ENCODE measurements at places on chromosomes 6 and 20.
A peak's percentile ranks its signal among the peaks of the same experiment; 100 is the strongest.

- no peak for DNase-seq
Measured at GRCh38 chr6:21842875-21843645, 249.5 kb downstream of the SOX4 start.

- peak; percentile 33 for DNase-seq
Measured at GRCh38 chr20:50048420-50049166, 64.4 kb downstream of the UBE2V1 start.

GRCh38 chr6:164034602-164035140 lies 620.2 kb downstream of the QKI start:
- no peak for DNase-seq

DNA sequence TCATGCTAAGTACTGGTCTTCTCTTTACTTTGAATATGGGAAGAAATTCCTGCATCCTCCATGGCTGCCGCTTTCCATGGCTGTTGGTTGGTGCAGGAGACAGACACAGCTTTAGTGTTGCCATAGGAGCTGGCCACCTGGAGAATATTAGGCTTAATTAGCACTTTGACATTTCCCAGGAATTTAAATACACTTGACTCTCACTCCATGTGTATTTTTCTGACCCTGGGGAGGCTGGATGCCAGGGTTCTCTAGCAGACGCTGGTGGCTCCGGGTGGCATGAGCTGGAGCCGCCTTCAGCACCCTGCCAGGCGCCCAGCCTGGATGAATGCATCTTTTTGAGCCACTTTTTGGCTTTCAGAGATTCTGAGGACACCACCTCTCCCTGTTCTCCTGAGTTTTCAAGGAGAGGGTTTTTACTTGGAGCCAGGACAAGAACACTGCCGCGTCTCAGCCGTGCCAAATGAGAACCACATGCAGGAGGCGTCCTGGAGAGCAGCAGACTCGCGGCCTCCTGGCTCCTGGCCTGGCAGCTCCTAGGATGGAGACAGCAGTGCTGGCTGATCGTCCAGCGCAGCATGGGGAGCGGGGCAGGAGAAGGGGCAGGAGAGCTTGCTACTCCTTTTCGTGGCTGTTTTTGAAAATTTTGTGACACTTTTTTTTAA lies 258.8 kb downstream of the SMOC2 start:
- DNase-seq, result no peak

- no peak for DNase-seq
Measured at GRCh38 chr6:6689400-6690143, 101.1 kb downstream of the LY86 start.

- DNase-seq, result no peak
Measured at GRCh38 chr6:15911753-15912504, 217.0 kb upstream of the MYLIP start.

GRCh38 chr20:47971058-47971791 lies 185.9 kb upstream of the SULF2 start:
- no peak for DNase-seq

DNA sequence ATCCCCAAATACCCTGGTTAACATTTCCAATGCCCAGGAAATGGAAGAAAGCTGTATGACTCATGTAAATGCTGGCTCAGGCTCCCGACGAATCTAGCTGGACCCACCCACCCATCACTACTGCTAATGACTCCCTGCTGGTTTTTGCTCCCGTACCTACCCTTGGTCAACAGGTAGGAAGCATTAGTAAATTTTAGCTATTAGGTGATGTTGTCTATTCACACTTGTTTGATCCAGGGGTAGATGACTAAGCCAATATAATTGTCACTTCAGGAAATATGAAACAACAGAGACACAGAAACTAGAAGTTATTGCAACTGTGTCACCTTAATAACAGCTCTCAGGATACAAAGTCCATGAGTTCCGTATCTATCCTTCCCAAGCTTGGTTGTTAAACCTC lies 94.4 kb upstream of the BEND6 start:
- DNase-seq, result no peak

DNA sequence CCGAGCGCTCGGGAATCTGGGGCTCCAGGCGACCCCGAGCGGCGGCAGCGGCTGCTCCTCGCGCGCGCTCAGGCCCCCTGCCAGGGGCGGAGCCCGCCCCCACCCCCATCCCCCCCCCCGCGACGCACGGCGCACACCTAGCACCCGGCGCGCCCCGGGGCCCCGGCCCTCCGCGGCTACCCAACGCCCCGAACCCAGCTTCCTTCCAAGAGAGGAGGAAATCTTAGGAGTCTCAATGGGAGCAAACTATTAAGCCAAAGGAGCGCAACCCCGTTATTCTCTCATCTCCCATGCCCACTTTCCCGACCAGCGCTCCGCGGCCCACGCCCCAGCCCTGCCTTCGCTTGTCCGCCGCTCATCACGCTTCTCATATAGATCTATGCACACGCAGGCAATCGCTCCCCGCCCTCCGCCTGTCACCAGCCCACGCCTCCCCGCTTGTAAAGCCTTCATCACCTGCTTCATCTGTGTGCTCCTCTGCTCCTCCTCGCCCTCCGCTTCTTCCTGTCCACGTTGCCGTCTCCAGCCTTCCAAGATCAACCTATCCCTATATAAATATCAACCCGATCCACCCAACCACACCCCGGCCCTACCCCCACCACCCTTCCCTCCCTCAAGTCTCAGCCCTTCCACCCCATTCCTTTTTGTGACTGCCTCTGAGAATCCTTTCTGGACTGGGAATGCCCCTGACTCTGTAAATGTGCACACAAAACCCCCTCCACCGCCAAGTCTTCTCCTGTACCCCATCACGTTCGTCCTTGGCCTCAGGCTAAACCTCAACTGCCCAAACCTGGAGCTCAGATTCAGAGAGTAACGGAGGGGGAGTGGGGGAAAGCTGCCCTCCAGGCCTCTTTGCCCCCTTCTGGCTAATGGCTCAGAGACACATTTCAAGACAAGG lies at the start of gene DLK2:
Gene DLK2 (minus strand): TSS at position 18 of the 898 bp plus-strand sequence. CDS start 723 bp downstream, outside the sequence.
- DNase-seq, result peak; percentile 60

DNA sequence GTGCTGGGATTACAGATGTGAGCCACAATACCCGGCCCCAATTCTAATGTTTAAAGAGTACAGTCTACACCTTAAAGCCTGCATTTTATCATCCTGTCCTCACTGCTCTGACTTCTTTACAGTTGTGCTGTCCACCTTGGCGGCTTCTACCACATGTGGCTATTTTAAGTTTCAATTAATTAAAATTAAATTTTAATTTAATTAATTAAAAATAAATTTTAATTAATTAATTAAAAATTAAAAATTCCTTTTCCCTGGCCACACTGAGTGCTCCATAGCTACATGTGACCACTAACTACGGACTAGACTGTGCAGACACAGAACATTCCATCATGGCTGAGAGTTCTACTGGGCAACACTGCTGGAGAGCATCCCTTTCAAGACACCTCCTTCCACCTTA lies 27.4 kb downstream of the ATP9A start:
- DNase-seq, result no peak

- no peak for DNase-seq
Measured at GRCh38 chr20:4267242-4267641, 251.9 kb upstream of the RNF24 start.

GRCh38 chr20:38113401-38114325 lies 51.4 kb downstream of the TGM2 start:
- no peak for DNase-seq

GRCh38 chr6:5786321-5786968 lies 220.3 kb downstream of the NRN1 start:
- DNase-seq, result no peak

GRCh38 chr6:109362102-109362884 lies 20.0 kb downstream of the CD164 start:
- DNase-seq, result no peak

DNA sequence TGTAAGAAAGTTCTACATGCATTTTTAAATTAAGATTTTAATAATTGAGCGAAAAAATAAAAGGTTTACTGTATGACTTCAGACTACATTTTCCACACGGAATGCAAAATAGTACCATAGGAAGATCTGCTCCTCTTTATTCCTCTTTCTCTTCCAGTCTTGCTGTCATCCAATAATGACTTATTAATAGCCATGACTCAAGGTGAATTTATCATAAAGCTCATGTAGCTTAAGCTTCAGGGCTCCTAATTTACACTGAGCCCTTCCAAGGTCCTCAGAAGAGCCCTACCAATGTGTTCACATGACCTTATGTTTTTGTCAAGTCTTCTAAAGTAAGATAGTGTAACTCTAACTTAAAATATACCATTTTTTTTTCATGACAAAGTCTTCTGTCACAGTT lies 510.1 kb downstream of the PHF3 start:
- DNase-seq, result no peak

DNA sequence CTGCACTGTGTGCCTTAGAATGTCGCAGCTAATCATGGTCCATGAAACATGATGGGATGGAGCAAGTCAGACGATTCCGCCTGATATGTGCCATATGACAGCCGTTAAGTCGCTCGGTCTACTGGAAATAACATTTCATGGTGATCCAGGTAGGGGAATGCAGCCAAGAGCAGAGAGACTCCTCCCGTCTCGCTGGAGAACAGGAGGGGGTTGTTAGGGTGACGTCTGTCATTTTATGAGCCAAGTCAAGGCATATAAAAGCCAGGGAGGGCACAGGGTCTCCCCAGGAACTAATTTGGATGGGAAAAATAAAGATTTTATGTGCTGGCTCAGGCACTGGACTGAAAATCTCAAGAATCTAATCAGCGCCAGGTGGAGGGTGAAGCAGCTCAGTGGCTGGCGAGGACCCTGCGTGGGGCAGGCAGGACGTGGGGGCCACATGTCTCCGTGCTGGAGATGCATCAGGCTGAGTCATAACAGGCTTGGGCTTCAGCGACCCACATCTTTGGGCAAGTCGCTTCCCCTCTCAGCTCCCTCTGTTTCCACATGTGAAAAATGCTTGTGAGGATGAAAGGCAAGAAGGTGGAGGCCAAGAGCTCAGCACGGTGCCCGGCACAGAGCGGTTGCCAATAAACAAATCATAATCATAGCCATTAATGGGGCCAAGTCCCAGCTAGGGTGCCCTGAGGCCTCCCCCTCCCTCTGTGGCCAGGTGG lies 234.6 kb downstream of the ANKRD60 start:
- DNase-seq, result no peak

DNA sequence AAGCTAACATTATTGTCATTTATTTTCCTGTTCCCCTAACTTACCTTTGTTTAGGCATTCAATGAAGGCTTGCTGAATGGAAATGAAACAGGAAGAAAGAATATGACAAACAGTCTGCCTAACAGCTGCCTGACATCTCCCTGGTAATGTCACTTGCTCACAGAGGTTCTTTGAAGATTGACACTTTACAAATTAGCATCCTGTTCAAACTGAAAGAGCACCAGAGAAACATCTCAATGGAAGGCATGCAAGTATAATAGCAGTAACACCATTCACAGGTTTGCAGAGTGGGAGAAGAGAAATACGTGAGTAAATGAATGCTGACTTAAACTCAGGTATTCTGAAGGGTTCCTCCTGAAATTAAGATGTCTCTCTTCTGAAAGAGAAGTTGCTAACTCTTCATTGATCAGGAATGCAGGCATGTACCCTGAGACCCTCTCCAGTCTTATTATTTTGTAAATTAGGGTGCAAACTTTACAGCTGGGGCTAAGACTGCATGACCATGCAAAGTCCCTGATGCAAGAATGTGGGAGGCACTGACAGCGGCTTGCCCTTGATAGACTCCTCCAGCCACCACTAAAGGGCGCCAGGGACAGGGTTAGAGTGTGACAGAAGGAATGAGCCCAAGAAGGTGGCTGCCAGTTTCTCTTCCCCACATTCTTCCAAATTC lies 1.3 kb upstream of the SMLR1 start:
- DNase-seq, result no peak

GRCh38 chr20:62517901-62518610 lies 42.3 kb upstream of the GATA5 start:
- no peak for DNase-seq

DNA sequence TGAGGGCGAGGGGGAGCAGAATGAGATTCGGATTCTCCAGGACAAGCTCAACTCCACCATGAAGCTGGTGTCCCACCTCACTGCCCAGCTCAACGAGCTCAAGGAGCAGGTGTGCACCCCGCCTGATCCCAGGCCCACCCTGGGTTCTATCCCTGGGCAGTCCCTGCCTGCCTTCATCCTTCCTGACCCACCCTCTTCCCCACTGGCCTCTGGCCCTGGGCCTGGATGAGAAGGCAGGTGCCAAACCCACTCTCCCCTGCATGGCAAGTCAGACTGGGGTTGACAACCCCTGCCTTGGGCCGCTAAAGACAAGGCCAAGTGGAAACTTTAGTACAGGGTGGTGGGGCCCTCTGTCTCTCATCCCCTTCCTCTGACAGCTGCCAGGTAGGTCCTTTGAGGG lies 16.5 kb downstream of the UQCC2 start:
- DNase-seq, result no peak

DNA sequence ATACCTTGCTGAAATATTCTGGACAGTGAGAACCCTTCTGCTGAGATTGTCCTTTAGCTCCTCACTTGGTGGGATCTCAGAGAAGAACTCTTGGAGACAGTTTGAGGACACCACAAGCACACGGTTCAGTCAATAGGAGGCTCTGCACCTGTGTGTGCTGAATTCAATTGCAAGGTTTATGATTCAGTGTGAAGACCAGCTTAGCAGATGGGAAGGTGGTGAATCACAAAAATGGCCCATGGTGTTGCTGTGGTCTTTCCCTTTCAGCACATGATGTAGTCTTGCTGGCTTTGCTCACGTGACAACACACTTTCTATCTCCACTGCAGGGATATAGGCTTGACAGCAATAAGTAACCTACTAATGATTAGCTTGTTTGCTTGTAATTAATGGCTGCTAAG lies 270.3 kb downstream of the SLC24A3 start:
- no peak for DNase-seq

DNA sequence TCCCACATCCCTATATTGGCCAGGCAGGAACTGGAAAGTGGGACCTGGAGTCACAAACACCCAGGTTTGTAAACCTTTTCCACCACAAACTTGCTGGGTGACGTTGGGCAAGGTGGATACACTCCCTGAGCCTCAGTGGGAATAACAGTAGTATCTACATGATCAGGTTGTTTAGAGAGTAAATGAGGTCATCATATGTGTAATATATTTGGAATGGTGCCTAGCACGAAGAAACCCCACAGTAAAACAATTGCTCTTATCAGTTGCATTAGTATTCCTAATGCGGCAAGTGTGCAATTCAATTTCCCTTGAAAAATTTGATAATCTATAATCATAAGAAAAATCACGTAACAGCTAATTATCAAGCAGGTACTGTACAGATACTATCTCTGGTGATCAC lies 51.9 kb downstream of the HIVEP2 start:
- no peak for DNase-seq

DNA sequence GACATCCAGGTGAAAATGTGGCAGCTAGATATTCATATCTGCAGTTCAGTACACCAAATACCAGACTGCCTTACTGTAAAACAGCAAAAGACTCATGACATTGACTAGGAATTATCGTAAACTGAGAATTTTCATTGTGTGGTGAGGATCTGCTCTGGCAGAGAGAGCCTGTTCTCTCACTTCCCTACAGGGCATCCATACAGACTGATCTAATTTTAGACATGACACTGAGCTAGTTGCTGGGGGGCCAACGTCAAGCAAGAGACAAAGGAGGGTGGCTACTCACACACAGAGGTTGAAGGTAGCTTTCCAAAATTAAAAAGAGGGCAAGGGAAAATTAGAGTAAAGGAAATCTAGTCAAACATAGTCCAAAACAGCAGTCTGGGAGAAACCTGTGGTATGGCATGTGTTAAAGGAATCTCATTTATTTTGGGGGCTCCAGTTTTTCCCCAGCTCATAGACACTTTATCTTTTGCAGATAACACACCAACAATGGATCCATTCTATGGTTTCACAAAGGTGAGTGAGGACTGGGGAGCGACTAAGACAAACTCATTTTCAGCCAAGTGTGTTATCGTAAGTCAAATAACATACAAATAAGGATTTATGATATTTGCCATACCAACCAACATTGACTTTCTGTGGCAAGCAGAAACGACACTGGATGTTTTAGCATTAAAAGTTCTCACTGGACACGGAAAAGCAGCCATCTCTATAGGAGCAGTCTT lies 36.6 kb upstream of the NHSL1 start:
- no peak for DNase-seq
